NCI-H2029 (cell line): ENCODE measurements at places on chromosomes 5 and 9.
A peak's percentile ranks its signal among the peaks of the same experiment; 100 is the strongest.

- DNase-seq: no peak
Observed at GRCh38 chr5:74586856-74587255, 53.7 kb downstream of the ENC1 start.

- peak; percentile 59 for DNase-seq
Observed at GRCh38 chr9:120857481-120857880, 14.8 kb upstream of the PSMD5 start.

GRCh38 chr5:139226131-139226530, 28.0 kb upstream of the SIL1 start:
- peak; percentile 73 for DNase-seq

DNA sequence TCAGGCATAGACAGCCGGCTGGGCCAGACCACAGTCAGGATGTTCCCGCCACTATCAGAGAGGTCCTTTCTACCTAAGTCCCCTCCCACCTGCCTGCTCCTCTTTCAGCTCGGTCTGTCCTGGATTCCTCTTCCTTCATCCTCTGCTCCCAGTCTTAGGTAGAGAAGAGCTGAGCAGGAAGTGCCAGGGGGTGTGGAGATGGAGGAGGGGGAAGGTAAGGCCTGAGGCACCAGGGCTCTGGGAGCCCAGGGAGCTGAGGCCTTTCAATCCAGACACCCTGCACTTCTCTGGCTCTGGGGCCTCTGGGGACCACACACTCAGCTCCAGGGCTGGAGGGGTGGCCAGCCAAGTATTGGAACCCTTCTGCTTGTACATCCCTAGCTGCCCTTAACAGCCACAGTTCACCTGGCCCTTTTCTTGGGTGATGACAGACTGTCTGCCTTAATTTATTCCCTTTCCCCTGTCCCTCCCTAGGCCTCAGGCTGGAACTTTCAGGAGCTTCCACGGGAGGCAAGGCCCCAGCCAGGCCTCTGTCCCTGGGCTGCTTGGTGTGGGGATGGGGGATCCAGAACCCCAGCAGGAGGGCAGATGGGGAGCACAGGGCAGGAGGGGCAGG, 15.6 kb downstream of the IRF1 start:
- no peak for DNase-seq

DNA sequence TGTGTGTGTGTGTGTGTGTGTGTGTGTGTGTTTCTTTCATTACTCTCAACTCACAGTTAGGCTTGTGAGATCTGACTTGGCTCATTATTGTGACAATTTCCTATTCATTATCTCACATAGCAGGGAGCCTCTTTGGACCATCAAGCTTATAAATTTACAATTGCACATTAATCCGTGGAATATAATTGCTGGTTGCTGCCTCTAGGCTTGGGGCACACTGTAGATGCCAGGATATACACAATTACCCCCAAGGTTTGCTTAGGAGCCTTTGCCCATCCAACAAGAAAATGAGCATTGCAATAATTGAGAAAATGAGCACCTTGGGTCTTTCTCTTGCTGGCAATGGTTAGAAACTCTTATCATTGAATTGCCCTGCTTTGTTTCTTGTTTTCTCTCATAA, 161.6 kb upstream of the DMRTA1 start:
- no peak for DNase-seq

DNA sequence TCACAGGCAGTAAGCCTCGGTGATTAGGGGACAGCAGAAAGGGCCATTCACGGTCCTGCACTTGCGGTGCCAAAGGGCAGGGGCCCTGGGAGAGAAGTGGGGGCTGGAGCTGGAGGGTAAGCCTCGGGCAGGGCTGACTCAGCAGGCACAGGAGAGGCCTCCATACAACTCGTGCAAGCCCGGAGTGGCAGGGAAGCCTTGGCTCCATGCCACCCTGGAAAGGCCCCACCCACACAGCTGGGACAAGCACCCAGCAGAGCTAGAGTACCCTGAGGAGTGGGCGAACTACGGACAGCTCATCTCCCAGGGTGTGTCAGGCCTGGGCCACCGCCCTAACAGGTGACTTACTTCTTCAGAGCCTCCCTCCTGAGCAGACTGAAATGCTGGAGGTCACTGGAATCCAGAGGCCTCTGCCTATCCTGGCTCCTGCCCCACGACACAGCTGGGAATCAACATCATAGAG, 5.6 kb upstream of the CAMK2A start:
- no peak for DNase-seq
